GM04504 (cell line): ENCODE measurements at places on chromosomes 4 and X.

- peak; percentile 23 for DNase-seq
Measured at GRCh38 chr4:189792924-189793618, 147.6 kb upstream of the FRG1 start.

- no peak for DNase-seq
Measured at GRCh38 chrX:56783996-56784620, 55.1 kb downstream of the NBDY start.

- DNase-seq: no peak
Measured at GRCh38 chr4:87025023-87025613, 90.3 kb downstream of the AFF1 start.

GRCh38 chrX:148903176-148903575 lies 402.8 kb downstream of the AFF2 start:
- no peak for DNase-seq

GRCh38 chr4:153844144-153844543 lies 55.3 kb upstream of the SFRP2 start:
- no peak for DNase-seq

DNA sequence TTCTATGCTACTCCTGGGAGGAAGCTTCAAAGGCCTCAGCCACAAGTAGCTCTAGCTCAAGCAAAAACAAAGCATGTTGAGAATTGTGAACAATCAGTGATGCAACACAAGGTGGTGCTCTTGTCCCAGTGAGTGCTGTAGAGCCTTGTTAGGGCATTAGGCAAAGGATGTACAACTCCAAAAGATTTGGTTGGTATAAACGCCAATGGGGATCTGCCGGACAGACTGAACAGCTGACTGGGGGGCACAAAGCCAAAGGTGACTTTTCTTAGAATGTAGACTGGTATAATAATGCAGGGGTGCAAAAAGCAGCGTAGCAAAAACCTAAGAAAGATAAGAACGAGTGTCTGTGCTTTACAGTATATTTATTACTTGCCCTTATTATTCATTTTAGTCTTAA lies 62.6 kb upstream of the ALB start:
- DNase-seq: peak; percentile 29

- peak; percentile 32 for DNase-seq
Measured at GRCh38 chr4:182806259-182807252, 110.6 kb downstream of the DCTD start.

GRCh38 chrX:85569686-85570085 lies 190.2 kb upstream of the POF1B start:
- no peak for DNase-seq

- no peak for DNase-seq
Measured at GRCh38 chr4:78622253-78622979, 70.8 kb downstream of the ANXA3 start.

DNA sequence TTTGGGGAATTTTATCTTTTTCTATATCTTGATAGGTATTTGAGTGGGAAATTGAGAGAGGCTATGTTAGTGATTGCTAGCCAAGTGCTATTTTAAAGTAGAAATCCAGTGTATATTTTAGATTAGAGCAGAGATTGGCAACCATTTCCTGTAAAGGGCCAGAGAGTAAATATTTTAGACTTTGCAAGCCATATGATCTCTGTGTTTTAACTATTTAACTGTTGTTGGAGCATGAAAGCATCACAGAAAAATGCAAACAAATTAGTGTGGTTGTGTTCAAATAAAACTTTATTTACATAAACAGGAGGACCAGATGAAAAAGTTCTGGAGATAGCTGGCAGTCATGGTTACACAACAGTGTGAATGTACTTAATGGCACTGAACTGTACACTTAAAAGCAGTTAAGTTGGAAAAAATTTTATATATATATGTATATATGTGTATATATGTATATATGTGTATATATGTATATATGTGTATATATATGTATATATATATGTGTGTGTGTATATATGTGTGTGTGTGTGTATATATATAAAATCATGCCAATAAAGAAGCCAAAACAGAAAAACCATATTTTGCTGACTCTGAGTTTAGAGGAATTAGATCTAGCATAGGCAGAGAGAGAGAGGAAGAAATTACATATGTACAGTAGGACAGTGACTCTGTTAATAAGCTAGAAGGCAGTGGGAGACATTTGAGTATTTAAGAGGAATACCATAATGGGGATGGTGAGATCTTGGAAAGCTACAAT lies 83.4 kb downstream of the TMEM164 start:
- DNase-seq: no peak

DNA sequence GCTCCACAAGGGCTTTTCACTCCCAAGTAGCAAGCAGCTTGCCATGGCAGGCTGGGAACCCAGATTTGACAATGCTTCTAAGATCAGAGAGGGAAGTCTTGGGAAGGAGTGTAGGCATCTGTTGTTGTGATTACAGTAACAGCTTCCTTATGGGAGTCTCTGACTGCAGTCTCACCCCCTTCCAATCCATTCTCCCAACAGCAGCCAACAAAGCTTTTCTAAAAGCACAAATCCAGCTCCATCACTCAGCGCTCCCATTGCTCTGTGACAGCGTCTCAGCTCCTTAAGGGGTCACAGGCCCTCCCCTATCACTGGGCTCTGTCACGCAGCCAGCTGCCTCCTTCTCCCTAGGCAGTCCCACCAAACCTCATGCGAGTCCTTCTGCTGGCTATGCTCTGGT lies 7.1 kb downstream of the IGFBP7 start:
- no peak for DNase-seq

DNA sequence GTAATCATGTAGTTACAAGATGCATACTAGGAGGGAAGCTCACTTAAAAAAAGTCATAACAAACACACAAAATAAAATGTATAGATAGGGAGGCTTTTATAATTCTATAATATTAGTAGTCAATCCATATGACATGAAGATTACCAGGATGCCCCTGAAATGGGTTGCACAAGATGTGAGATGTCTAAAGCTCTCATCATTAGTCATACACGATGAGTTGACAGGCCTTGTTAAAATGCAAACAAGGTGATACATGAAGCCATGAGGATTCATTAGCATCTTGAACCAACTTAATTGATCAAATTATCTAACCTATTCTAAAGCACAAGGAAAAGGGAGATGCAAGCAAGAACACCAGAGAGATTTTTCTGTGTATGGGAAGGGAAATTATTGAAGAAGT lies 470.2 kb downstream of the IQCM start:
- no peak for DNase-seq

DNA sequence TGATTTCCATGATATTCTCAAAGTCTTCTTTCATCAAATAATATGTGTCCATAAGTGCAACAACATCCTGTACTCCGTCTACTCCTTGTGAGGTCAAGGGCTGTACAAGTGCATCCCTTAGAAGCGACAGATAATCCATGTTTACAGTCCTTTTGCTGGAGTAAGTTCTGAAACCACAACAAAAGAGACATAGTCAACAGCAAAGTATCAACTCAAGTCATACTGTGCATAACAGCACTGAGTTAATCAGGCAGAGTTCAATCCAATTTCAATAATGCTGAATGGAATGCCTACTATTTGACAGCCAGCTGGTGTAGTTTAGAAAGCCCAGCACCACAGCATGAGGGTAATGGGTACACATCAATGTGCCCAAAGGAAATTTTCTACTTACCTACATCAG lies 74.5 kb downstream of the RFC1 start:
- no peak for DNase-seq

DNA sequence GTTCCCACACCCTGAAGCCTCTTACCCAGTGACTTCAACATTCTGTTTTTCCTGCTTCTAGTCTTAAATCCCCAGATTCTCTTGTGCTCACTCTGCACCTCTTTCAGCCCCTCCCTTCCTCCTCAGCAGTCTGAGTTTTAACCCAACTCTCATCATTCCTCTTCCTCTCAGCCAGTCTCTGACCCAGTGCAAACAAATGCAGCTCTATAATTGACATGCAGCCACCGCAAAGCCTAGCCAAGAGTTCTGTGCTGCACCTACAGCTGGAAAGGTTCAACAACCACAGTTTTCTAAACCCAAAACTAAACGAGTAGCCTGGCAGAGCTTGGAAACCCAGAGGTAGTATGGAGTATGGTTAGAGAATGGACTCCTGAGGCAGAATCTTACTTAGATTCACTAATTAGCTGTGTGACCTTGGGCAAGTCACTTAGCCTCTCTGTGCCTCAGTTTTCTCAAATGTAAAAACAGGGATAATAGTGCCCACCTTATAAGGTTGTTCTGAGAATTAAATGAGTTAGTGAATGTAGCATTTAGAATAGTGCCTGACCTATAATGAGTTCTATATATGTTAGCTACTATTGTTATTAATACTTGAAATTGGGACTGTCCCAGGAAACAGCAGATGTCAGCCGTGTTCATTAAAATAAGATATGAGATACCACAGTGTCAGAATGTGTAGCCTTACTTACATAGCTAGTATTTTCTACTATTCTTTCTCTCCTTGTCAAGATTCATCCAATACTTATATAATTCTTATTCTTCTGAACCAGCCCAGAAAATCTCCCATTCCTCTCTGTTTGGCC lies 3.5 kb downstream of the TMEM154 start:
- DNase-seq: no peak

GRCh38 chrX:124242131-124242530 lies 90.3 kb upstream of the TEX13D start:
- no peak for DNase-seq

GRCh38 chrX:50459615-50460014 lies 11.0 kb downstream of the DGKK start:
- no peak for DNase-seq

DNA sequence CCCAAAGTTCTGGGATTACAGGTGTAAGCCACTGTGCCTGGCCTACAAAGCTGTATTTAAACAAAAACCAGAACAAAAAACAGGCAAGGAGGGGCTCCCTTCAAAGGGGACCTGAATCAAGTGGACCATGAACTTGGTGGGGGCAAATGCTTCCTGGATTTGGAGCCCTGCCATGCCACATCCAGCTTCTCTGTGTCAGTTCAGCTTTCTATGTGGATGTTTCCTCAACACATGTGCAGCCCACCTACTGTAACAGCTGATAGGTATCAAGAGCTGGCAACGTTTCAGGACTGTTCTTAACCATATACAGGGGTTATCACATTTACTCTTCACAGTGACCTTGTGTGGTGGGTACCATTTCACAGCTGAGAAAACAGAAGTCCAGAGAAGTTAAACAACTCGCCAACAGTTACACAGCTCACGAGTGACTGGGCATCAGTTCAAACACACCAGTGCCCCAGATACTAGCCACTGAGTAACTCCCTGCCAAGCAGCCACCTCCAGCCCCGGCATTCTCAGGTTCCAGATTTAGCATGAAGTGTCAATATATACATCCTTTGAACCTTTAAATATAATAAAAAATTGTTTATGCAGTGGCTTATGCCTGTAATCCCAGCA lies 7.5 kb downstream of the GPR143 start:
- no peak for DNase-seq

DNA sequence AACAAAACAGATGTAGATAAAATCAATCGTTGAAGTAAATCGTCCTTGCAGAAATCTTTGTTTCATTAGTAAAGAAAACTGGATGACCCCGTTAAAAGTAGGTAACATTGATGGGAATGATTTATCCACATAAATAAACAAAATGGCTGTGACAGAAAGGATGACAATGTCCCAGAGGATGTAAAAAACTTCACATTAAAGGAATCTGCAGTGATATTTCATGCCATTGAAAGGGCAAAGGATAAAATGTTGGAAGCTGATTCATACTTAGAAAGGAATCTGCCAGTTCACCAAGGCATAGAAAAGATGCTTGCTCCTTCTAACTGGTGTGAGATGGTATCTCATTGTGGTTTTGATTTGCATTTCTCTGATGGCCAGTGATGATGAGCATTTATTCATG lies 24.2 kb upstream of the EPGN start:
- DNase-seq: peak; percentile 41

GRCh38 chrX:13760426-13760825 lies 25.9 kb downstream of the OFD1 start:
- DNase-seq: no peak

GRCh38 chr4:10694151-10694827 lies 9.7 kb upstream of the CLNK start:
- no peak for DNase-seq

DNA sequence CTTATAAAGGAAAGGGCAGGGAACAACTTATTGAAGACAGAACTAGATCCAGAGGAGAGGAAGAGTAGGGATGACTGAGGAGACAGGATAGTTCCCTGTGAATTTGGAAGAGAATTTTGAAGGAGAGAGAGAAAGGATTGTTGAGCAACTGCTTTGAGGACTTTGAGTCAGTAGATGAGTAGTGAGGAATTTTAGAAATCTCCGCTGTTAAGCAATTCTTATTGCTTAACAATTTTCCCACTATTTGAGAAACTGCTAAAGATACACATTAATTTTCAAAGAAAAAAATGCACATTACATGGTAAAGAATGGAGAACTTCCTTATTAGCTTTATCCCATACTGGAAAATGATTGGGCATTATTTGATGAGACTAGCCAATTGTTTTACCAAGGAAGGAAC lies 116.3 kb upstream of the NRK start:
- no peak for DNase-seq

DNA sequence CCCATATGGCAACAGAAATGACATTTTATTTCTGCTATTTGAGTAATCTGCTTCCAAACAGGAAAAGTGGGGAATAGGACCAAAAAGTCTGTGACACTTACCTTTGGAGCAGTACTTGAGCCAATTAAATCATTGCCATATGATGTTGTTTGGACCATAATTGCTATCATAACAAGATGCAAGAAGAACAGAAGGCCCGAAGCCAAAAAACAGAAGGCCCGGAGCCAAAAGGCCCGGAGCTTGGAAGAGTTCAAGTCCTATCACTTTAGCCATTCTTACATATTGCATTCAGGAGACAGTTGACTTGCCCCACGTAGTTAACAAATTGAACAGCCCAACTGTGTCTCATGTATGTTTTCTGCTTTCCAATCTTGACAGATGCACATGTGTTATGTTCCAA lies 285.6 kb downstream of the ARHGAP24 start:
- peak; percentile 47 for DNase-seq

DNA sequence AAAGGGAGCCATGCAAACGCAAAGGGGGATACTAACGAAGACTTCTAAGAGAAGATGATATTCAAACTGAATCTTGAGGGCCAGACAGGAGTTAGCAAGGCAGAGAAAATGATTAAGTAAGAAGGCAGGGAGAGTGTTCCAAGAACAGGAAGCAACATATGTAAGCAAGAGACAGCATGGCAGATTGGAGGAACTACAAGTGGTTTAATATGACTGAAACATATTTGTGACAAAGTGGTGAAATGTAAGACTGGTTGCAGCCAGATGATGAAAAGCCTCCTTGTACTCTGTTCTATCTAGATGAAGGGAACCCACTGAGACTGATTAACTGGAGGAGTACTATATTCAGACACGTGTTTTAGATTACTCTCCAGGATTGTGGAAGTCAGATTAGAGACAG lies 116.6 kb upstream of the DIAPH2 start:
- no peak for DNase-seq

DNA sequence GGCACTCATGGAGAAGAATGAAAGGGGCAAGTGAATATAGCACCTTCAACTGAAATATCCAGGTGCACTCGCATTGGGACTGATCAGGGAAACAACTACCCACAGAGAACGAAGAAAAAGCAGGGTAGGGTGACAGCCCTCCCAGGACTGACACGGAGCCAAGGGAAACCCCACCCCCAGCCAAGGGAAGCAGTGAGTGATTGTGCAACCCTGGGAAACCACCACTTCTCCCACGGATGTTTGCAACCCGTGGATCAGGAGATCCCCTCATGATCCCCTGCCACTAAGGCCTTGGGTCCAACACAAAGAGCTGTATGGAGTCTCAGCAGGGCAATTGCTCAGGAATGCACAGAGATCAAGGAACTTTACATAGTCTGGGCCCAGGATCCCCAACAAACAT lies 158.5 kb upstream of the HCCS start:
- DNase-seq: no peak

- no peak for DNase-seq
Measured at GRCh38 chr4:111323916-111324315, 701.0 kb upstream of the PITX2 start.

- DNase-seq: no peak
Measured at GRCh38 chr4:125115941-125116340, 198.8 kb upstream of the FAT4 start.
